ENCODE measurements at places on chromosomes 5 and 9.

GRCh38 chr5:115601701-115602590, at the start of gene TICAM2:
Gene TICAM2 (minus strand): TSS chr5:115602479. CDS start chr5:115581256, 21,223 bp downstream.
- peak; percentile 66 for DNase-seq

DNA sequence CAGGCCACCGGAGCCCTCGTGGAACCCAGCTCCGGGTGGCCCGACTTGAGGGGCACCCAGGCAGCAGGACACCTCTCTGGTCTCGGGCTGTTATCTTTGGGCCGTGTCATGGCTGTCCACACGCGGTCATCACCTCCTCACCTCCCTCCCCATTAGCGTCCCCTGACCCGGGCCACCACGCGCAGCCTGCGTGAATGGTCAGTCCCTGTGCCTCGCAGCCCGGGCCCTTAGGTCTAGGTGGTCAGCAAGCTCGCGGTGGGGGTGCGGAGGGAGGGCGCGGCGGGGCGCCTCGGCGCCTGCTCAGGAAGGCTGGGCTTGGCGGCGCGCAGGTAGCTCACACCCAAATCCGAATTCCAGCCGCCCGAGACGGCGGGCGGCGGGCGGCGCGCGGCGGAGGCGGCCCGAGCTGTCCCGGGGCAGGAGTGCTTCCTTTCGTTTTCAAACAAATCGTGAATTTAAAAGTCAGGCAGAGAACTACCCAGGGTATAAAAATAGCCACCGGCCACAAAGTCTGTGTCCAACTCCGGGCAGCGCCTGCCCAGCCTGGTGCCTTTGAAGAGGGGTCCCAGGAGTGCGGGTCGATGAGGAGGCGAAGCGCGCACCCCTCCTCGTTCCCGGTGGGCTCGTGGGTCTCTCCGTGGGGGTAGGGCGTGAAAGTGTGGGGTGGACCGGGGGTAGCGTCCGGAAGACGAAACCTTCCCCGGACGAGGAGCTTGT, 1.0 kb upstream of the RXRA start:
- DNase-seq, result peak; percentile 53

DNA sequence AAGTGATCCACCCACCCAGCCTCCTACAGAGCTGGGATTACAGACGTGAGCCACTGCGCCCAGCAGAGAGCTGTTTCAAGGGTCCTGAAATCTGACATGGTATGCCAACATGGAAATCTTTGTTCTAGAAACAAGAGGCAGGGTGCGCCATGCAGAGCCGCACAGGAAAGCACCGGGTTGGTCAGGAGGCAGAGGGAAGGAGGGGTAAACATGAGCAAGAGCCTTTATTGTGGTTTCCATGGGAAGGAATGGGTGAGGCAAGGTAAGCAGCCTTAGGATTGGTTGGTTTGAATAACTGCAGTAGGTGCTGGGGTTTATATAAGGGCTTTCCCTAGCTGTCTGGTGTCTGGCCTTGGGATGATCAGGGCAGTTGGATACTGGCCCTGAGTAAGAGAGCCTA, 5.5 kb upstream of the EXOSC2 start:
- DNase-seq, result no peak

DNA sequence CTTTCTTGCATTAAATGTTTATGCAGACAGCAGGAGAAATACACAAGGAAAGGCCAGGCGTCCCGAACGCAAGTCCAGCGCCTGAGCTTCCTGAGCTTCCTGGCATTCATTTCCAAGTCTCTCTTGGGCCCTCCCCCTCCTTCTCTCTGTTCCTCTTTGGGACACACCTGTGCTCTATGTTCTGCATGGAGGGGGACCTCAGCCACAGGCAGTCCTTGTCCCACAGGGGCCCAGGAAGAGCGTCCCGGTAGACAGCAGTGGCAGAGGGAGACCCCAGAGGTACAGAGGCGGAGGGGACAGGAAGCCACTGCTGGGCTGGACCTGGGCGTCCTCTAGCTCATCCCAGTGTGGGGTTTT, 221.3 kb downstream of the C9orf50 start:
- DNase-seq, result no peak

DNA sequence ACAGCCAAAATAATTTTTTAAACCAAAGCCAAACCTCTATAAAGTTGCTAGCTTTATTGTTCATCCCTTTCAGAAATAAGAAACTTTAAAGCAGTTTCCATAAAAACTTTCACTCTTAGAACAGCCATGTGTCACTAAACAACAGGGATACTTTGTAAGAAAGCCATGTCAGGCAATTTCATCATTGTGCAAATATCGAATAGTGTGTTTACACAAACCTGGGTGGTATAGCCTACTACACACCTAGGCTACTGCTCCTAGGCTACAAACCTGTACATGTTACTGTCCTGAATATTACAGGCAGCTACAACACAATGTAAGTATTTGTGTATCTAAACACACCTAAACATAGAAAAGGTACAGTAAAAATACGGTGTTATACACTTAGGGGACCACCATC, 59.9 kb downstream of the TLE1 start:
- no peak for DNase-seq

- DNase-seq, result no peak
These were observed 24.6 kb upstream of the IFNB1 start for GRCh38 chr9:21102305-21102704.

DNA sequence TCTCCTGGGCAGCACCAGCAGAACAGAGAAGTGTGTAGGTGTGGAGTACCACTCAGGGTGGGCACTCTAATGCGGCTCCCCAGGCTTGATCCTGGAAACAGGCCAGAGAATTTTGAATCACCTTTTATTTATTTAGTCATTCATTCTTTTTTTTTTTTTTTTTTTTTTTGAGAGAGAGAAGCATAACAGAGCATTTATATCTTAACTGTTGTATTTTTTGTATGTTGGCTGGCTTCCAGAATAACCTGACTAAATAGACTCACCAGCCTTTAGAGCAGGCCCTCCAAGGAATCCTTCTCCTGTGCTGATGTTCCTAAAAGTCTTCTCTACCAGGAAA, 153.4 kb downstream of the PIK3R1 start:
- peak; percentile 6 for DNase-seq

DNA sequence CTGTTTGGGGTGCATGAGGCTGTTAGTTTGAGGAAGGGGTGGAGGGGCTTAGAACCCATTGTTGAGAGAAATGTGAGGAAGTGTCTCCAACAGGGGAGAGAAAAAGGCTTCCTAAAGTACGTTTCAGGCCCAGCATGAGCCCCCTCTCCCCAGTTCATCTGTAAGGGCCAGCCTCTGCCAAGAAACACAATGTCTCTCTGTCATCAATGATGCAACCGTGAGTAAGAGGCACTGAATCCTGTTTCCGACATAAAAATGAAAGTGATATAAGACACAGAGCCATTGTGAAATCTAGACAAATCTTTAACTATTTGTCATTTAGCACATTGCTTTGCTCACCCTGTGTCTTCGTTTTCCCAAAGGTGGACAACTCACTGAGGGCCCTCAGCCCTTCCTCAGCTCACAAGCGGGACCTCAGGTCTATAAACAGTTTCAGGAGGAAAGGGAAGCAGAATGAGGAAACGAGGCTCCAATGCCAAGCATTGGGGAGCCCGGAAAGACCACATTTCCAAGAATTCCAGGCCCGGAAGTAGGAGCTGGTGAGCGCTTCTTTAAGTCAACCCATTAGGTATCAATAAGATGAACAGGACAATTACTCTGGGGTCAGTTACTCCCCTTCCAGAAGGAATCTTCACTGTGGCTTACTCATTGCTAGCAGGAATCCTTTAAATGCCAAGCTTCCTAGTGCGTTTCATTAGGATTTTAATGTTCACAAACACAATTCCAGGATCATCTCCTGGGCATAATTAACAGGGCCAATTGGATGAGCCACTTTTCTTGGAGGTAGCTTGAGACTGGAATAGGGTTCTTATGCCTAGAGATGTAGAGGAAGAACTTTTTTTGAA, 59.0 kb upstream of the KLF4 start:
- DNase-seq, result peak; percentile 97

GRCh38 chr5:14574096-14574495, 7.5 kb upstream of the OTULINL start:
- DNase-seq, result no peak

GRCh38 chr5:150178262-150178661, 11.6 kb upstream of the SLC6A7 start:
- DNase-seq, result no peak

DNA sequence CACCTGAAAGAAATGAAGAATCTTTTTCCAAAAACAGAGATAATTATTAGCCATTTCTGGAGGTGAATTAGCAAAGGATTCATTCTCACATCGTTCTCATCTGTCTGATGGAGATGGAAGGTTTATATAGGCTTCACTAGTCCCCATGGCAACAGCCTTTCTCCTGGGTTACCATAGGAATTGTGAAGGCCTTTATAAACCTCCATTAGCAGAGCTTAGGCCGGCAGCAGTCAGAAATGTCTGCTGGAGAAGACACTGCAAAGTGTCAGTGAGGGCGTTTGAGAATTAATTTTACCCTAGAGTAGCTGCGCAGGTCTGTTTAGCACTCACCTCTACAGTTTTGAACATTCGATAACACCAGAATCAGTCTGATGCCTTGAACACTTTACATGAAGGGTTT, 290.4 kb upstream of the NR4A3 start:
- no peak for DNase-seq

- no peak for DNase-seq
These were observed 419.8 kb downstream of the DMRT2 start for GRCh38 chr9:1469996-1470395.

DNA sequence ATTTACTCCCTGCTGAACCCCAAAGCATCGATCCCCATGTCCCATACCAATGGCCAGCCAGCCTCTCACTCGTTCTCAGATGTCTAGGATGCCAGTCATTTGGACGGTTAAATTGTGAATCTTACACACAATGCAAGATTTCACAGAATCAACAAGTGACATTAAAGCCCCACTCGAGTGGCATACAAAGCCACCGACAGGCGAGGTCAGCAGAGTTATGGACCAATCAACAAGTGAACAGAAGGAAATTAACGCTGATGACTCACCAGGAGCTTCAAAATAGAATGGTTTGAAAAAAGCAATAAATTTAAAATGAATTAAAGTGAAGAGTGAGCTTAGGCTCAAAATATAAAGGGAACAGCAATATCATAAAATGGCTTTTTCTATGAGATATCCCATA, 8.2 kb upstream of the RUFY1 start:
- DNase-seq, result no peak

- DNase-seq, result no peak
These were observed 1249.2 kb upstream of the CDH6 start for GRCh38 chr5:29944327-29944726.
